ENCODE measurements at places on chromosomes 6 and 20.

- no peak for DNase-seq
Measured at GRCh38 chr20:58702161-58702510, 9.5 kb downstream of the NPEPL1 start.

DNA sequence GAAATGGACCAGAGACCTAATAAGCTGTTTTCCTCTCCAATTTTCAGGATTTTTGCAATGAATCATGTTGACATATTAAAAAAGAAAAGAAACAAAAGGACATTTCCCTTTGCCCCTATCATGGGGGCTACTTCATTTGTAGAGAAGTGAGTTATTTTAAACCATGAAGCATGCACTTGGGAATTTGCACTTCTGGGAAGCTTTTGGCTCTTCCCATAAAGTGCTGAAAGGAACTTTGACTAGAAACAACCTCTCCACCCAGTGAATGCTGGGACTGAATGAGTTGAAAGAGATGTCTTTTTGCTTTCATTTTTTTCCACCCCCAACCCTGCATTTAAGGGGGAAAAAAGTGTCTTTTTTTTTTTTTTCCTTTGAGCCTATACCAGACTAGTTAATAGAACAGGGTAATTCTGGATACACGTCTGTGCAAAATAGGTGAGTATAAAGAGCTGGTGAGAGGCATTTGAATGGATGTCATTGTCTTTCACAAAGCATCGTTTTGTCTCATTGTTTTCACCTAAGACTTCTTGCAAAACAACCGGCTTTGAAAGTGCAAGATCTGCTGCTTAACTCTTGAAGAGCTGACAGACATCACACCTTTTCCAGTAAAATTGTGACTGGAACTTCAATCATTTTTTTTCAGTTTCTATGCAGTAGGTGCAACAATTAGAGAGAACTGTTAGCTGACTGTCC, 138.7 kb upstream of the BACH2 start:
- no peak for DNase-seq

GRCh38 chr6:42136508-42137193, 5.8 kb downstream of the C6orf132 start:
- no peak for DNase-seq

DNA sequence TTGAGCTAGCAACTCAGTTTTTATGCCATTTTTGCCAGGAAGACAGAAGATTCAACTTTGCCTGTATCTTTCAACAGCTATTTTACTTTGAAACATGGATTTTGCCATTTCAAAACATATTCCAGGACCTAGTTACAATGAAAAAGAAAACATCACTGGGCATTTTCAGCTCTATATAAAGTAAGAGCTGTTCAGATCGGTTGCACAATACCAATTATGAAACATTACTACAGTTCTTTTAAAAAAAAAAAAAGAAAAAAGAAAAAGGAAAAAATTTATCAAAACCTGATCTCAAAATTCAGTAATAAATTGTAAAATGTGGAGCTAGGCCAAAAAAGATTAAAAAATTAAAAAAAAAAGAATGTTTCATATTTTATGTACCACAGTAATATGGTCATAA, 15.6 kb downstream of the BCLAF1 start:
- DNase-seq, result no peak

GRCh38 chr20:39025883-39026282, 63.7 kb downstream of the DHX35 start:
- no peak for DNase-seq

DNA sequence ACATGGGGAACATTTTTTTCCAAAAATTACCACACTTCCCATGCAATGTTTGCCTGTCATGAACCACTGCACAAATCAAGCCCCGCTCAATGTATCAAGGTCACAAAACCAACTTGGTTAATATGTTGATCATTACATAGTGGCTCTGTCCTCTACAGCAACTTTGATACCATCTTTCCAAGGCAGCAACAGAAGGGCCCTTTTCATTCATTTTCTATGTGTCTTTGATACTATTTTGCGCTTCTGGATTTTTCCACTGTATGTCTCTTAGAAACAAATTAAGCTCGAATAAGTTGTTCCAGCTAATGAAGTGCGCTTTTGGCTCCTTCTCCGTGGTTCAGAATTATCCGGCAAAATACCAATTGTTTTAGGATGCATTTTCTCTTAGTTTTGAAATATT, 1.5 kb downstream of the ZHX3 start:
- DNase-seq, result no peak

DNA sequence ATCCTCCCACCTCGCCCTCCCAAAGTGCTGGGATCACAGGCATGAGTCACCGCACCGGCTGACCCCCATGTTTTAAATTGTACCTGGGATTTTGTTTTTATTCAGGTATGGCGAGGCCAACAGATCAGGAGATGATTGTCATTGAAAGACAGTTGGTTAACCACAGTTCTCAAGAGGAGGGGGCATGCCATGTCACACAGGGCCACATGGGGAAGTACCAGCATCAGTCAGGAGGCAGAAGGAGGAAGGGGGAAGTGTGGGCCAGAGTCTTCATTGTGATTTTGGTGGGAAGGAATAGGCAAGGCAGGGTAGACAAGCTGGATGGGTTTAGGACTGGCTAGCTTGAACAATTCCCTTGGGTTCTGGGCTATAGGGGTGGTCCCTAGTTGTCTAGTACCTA, 9.9 kb upstream of the MMP9 start:
- no peak for DNase-seq

- no peak for DNase-seq
Measured at GRCh38 chr6:56093776-56094175, 153.6 kb downstream of the COL21A1 start.

- no peak for DNase-seq
Measured at GRCh38 chr20:33415948-33416347, 14.6 kb upstream of the CDK5RAP1 start.

DNA sequence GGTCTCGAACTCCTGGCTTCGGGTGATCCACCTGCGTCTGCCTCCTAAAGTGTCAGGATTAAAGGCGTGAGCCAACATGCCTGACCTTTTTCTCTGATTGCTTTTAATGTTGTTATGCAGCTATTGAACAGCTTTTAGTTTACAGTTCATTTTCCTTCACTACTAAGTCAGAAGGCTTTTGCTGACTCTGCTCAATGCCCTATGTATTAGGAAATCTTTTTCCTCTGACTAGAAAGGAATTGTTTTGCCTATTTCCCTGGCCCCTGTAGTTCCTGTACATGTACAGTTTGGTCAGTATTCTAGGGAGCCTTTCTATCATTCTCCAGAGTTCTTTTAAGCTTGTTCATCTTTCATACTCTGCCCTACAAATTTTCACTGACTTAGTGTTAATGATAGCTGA, 280.2 kb downstream of the CDKAL1 start:
- no peak for DNase-seq

- no peak for DNase-seq
Measured at GRCh38 chr6:4451718-4452117, 316.3 kb upstream of the ECI2 start.

DNA sequence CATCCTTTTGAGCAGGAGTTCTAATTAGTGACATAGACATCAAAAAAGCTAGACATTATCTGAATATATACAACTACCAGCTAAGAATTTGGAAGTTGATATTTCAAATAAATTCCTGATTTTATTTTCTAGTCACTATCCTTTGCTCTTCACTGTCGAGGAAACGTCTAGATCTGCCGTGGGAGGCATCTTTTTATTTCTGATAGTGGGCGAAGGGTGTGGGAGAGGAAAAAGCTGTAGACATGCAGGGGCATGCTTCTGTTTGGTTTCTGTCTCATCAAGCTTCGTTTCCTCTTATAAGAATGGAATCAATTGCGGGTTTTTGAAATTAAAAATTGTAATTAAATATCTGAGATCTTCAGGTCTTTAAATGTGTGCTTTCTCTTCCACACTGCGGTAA, 16.2 kb upstream of the C6orf118 start:
- no peak for DNase-seq

GRCh38 chr6:154509421-154510143, 903 bp downstream of the CNKSR3 start:
- DNase-seq, result no peak

- DNase-seq, result no peak
Measured at GRCh38 chr6:378090-378957, 13.2 kb upstream of the IRF4 start.

DNA sequence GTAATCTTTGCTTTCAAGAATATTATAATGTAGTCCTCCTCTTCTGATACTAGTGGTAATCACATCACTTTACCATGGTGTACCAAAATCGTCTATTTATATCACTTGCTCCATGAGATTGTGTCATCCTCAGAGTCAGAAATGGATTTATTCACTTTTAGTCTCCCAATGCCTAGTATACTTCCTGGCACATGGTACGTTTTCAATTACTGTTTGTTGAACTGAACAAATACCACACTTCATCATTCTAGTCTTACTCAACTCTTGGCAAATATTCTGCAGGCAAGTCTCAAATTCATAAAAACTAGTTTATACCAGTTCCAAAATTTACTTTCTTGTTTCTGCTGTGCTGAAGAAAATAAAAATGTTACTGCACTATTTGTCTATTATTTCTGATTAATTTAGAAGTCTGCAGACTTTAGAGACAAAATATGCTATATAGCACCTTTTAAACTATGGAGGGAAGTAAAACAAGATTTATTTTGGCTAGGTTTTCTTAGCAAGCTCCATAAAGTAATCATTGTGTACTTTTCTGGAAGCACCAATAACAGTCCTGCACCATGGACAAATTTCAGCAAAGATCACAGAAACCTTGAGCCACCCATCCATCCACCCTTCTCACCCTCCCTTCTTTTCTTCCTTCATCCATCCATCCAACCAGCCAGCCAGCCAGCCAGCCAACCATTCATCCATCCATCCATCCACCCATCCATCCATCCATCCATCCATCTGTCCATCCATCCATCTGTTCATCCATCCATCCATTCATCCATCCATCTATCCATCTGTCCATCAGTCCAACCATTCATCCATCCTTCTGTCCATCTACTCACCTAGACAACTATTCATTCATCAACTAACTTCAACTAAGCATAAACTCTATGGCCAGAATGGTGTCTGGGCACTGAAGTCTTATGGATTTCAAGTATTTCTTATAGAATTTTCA, 102.1 kb upstream of the STMND1 start:
- no peak for DNase-seq

DNA sequence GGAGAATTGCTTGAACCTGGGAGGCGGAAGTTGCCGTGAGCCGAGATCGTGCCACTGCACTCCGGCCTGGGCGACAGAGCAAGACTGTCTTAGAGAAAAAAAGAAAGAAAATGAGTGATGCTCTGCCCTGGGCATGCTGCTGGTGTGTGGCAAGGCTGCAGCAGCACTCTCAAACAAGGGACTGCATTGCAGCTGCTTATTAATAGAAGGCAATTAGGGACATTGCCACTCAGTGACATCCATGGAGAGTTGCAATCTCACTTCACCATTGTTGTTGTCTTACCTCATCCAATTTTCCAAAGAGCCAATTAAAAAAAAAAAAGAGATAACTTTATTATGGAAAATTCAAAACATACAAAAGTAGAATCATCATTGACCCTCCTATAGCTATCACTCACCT, 131.1 kb downstream of the LRRC1 start:
- DNase-seq, result no peak

GRCh38 chr20:4550740-4551139, 171.0 kb upstream of the PRND start:
- DNase-seq, result no peak

DNA sequence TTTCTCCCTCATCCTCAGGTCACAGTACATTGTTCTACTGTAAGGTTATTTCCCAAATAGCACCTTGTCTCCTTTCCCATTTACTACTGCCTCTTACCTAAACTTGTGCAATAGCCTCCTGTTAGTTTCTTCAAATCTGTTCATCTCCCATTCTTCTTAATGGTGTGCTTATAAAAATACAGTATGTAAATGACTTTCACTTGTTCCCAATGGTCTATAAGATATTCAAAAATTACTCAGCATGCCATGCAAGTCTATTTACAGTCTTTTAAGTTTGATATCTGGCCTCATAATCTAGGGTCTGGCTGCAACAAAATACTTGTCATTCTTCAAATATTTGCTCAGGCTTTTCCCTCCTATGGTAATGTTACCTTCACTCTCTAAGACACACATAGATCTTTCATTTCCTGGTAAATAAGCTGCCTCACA, 31.5 kb upstream of the RHAG start:
- DNase-seq, result no peak

All from activated T-helper 1 cell treated with Interleukin-2 at 50 U/mL for 16 hours (primary cell).